ENCODE measurements at places on chromosomes 1 and 21.

GRCh38 chr1:119209596-119210295, 69.3 kb upstream of the WARS2 start:
- DNase-seq: no peak

GRCh38 chr21:26070822-26071425, 99.6 kb downstream of the APP start:
- no peak for DNase-seq

DNA sequence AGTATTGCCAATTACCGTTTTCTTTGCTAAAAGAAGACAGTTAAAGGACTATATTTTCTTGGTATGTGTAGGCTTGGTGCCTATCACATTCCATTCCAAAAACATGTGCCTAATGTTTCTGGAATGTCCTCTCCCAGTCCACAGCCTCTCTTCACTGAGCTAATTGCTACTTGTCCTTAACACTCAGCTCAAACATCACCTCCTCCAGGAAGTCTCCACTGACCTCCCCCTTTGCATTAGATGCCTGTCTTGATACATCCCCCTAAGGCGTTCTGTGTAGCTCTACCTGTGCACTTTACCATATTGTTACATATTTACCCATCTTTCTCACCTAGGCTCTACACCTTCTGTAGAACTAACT, 195.6 kb upstream of the CAMK1G start:
- DNase-seq: no peak

DNA sequence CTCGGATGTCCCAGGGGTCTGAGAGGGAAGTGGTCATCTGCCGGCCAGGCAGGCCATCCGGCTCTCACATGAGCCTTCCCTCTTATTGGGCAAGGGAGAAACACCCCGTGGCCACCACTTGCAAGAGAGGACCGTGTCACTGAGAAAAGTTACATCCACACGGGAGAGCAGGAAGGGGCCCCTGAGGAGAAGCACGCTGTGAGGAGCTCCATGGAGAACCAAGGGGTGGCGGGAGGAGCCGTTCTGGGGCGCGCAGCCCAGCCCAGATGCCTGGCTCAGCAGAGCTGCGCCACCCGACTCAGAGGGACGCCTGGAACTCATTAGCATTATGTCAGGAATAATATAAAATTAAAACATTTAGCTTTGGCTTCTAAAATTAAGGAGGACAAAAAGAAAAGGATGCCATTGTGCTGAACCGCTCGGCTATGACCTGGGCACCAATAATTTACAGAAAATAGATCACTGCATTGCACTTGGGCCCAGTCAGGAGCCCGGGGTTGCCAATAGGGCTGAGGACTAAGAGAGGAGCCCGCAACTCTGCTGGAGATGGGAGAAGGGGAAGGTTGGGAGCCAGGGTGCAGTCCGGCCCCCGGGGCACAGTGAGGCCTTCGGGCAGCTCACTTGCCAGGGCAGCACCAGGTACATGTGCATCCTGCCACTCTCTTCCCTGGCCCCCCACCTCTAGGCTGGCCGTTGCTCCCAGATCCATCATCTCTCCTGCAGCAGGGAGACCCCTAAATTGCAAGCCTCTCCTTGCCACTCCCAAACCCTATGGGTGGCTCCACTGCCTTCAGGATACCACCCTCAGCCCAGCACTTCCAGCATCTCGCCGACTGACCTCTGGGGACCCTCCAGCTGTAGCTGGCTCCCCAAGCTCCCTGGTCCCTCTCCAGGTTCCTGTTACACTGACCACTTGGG, 84.8 kb downstream of the DMRTB1 start:
- no peak for DNase-seq

DNA sequence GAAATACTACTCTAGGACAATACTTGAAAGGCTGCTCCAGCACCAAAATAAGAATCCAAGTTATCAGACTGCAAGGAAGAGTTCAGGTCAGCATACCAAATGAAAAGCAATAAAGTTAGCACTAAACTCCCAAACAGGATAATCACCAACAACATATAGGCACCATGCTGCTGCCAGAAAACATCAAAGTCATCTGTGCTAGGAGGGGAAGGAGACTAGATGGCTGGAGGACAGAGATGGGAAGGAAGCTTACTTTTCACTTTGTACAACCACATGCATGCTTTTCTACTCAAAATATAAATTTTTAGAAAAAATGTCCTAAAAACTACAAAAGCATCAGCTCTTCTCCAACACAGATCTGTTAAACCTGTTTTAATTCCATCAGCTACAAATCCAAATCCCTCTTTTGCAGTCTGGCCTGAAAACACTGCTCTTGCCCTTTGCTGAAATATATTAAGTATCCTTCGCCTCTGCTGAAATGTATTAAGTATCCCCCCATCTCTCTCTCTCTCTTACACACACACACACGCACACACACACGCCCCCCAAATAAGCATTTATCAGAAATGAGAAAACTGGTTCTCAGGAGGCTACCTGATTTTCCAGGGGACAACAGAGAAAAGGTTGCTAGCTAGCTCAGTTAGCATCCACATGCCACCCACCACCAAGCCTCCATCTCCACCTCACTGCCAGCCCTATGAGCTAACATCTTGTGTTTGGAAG, 1.5 kb downstream of the GATAD2B start:
- DNase-seq: no peak

GRCh38 chr1:228430243-228430642, 13.6 kb upstream of the TRIM17 start:
- no peak for DNase-seq

GRCh38 chr1:27650171-27650538, 15.2 kb upstream of the FGR start:
- no peak for DNase-seq

GRCh38 chr1:3548156-3548893, 63.0 kb downstream of the MEGF6 start:
- no peak for DNase-seq

GRCh38 chr1:201328576-201328975, 45.3 kb downstream of the PKP1 start:
- no peak for DNase-seq

DNA sequence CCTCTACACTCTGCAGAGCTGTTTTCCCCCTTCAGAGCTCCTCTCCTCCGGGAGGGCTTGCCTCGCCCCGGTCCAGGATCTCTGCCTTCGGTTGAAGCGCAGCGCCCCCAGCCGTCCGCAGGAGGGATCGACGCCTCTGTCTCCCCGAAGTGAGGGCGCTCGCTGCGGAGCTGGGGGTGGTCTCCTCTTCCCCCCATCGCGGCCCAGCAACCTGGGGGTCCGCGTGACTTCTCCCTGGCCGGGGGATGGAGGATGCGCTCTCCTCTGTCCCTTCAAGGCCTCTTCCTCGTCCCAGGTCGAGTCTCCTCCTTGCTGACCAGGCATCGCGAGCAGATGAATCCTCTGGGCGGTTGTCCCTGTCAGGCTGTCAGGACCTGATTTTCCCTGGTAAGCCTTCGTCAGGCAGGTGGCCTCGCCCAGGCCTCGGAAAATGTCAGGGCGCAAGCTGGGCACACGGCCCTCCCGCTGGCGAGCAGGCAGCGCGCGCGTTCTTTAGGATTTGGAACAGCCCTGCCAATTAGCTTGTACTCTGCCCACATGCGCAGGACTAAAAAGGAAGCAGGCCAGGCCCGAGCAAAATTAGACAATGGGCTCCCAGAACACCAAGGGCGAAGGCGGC, 90.5 kb downstream of the EDEM3 start:
- DNase-seq: no peak

Data from activated T-cell treated with anti-CD3 and anti-CD28 coated beads for 4 hours (primary cell).